ENCODE measurements at places on chromosomes 16 and 17. TPM values are rescaled to one million over a fixed set of nuclear protein-coding genes. Genes with fewer than 3 reads are reported as not detected.

Gene PSMC5
- polyA plus RNA-seq, result 106 TPM

Gene CDH3
- 0.57 TPM for polyA plus RNA-seq

Gene TBC1D3I
- polyA plus RNA-seq, result 0.94 TPM

Gene NOXO1
- polyA plus RNA-seq, result 1.4 TPM

Gene TEX19
- polyA plus RNA-seq, result not detected

Gene AGRP
- polyA plus RNA-seq, result not detected

Gene CDT1
- polyA plus RNA-seq, result 5.6 TPM

Gene SLC13A5
- polyA plus RNA-seq, result 0.05 TPM

Gene NTN1
- polyA plus RNA-seq, result 7.4 TPM

Gene TMC6
- polyA plus RNA-seq, result 25.1 TPM

Gene P3H4
- polyA plus RNA-seq, result 39.5 TPM

- no peak for DNase-seq
Observed at GRCh38 chr17:30382345-30382744, 3.6 kb downstream of the CPD start.

- DNase-seq, result no peak
Observed at GRCh38 chr16:25692351-25692741, 587 bp downstream of the HS3ST4 start.

GRCh38 chr16:16071631-16072244 lies 122.3 kb downstream of the ABCC1 start:
- no peak for DNase-seq

- no peak for DNase-seq
Observed at GRCh38 chr17:29749045-29749825, 126.5 kb upstream of the CORO6 start.

DNA sequence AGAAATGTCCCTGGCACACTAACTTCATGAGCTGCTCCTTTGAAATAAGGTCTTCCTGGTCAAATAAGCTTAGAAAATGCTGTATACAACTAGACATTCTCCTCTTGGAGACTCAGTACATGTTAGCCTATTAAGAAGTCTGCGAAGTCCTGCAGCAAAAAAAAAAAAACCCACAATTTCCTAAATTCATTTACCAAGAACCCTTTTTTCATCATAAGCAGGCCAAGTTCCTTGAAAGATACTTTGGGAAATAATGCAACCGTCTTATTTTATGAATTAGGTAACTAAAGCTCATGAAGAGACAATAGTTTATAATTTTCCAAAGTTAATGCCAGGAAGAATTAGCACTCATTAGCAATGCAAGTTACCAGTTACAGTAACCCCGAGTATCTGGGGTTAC lies 49.0 kb upstream of the HAS3 start:
- no peak for DNase-seq

GRCh38 chr16:55250701-55251100 lies 73.3 kb upstream of the IRX6 start:
- DNase-seq, result no peak

GRCh38 chr16:3474136-3474779 lies 21.0 kb downstream of the C16orf90 start:
- no peak for DNase-seq

DNA sequence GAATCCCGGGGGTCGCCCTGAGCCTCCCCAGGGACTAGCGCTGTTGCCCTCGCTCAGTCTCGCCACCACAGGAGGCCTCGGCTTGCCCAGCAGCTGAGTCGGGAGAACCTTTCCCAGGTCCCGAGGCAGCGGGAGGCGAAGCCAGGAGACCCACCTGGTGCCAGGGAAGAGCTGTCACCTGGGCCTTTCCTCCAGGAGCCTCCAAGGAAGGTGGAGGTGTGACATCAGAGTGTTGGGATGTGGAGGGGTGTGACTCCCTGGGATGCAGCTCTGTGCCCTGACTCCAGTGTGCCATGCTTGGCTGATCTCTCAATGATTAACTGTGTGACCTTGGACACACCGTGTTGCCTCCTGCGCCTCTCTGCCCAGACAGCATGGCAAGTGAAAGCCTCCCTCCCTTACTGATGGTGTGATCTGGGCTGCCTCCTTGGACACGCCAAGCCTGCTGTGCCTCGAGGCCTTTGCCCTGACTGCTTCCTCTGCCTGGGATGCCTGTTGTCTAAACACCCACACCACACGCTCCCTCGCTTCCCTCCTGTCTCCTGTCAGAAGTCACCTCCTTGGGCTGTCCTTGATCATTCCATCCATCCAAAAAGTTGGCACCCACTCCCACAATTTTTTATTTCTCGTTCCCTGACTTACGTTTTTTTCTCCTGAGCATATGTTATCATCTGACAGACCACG lies 88.0 kb downstream of the CMIP start:
- DNase-seq, result no peak

DNA sequence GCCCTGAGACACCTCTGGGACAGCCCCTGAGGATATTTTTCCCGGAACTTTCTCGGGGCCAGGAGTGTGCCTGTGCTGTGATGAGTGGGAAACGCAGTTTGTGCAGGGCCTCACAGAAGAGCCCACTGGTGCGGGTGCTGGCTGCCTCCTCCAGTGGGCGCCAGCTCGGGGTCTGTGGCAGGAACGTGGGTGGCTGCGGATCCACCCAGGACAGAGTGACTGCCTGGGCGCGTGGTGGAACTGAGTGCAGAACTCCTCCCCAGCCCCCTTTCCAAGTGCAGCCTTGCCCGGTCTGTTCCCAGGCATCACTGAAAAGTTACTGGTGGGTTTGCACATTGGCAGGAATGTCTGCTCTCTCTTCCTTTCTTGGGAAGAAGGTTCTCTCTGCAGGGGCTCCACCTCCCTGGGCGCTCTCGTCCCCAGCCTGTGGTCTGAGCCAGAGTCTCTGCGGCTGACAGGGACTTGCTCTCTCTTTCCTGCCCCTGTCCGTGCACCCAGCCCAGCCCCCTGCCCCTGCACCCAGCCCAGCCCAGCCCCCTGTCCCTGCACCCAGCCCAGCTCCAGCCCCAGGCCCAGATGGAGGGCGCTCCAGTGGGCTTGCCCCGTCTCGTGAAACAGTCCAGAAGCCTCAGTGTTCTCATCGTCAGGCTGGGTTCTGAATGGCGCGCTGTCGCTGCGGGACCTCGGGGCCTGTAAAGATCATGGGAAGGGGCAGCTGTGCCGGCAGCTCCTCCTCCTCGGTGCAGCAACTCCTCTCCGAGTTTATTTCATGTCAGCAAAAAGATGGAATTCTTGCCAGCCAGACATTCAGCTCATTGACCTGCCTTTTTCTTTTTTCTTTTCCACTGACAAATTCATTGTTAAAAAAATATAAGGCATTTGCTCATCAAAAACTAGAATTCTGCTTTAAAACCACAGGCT lies 117.5 kb downstream of the BANP start:
- no peak for DNase-seq

GRCh38 chr17:333626-334396 lies 18.8 kb downstream of the RPH3AL start:
- no peak for DNase-seq

Data from forelimb muscle (tissue), 1 donor.